Activated CD4-positive, alpha-beta T cell treated with anti-CD3 and anti-CD28 coated beads, Interleukin-2, Interleukin-6, amounts not matched to agents 100 ng/mL and 50 ng/mL, durations not matched to agents 16 hours and 8 hours (primary cell): ENCODE measurements at places on chromosomes 6 and 20.

DNA sequence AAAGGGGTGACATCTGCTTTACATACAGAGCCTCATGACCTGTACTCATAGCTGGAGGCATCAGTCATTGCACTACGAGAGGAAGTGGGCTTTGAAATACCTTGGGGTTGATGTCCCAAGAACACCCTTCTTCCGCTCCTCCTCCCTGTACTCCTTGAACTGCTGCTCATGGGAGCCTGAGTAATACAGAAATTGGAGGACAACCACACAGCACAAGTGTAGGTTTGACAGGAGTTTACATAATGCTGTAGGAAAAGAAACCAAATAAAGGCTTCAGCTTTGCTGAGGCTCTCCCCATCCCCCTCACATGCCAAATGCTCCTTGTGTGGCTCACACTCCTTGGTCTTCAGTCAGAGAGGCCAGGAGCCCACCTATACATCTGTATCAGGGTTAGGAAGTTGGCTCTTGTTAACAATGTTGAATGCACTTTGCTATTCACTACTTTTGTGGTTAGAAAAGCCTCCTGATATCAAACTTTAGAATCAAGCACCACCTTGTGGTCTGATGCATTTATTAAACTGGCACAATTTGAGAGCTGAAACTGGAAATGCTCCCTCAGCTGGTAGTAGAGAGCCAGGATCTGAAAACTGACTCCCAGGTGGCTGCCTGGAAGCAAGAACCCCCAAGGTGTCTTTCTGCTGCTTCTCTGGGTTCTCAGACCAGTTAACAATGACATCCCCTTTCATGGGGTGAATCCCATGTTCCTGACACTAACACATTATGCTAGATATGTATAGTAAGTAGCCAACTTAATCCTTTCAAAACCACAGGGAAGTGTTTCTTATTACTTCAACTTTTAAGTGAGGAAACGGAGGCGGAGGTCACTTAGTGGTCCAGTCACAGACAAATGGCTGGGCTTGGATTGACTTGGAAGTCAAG lies 56.2 kb upstream of the EDN1 start:
- DNase-seq, result peak; percentile 85

- DNase-seq, result no peak
Observed at GRCh38 chr20:33441142-33441955, 2.2 kb downstream of the SNTA1 start.

GRCh38 chr6:18585032-18585573 lies 198.0 kb downstream of the RNF144B start:
- no peak for DNase-seq

GRCh38 chr6:170291271-170292110 lies 613 bp upstream of the DLL1 start:
- DNase-seq, result no peak

- DNase-seq, result no peak
Observed at GRCh38 chr6:32058511-32058963, 20.3 kb downstream of the CYP21A2 start.

DNA sequence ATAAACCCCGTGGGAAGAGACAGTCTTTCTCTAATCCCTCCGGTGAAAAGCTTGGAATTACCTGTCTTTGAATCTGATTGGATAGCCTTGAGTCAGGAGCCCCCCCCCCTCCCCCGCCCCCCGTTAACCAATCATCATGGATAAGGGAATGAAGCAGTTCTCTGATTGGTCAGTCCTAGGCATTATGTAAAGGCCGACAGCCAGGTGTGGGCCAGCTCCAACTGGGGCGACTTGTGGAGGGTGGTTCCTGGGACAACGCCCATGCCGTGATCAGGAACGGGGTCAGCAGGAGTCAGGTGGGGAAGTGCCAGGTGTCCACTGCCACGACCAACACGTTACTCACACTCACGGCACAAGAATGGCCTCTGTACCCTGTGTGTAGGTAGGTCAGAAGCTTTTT lies 406.8 kb upstream of the SULF2 start:
- no peak for DNase-seq

- DNase-seq, result no peak
Observed at GRCh38 chr6:169252505-169253189, 999 bp downstream of the THBS2 start.

DNA sequence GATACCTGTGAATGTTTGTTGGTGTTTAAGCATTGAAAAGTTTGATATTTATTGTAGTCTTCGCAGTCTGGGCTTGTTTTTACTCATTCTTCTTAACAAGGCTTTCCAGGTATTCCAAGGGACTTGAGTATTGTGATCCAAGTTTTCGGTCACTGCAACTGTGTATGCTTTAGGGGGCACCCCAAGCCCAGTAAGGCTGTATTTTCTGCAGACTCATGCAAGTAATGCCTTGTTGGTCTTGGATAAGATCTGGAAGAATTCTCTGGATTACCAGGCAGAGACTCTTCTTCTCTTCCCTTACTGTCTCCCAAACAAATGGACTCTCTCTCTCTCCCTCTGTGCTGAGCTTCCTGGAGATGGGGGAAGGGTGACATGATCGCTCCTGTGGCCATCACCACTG lies 82.1 kb downstream of the RFPL4B start:
- no peak for DNase-seq

DNA sequence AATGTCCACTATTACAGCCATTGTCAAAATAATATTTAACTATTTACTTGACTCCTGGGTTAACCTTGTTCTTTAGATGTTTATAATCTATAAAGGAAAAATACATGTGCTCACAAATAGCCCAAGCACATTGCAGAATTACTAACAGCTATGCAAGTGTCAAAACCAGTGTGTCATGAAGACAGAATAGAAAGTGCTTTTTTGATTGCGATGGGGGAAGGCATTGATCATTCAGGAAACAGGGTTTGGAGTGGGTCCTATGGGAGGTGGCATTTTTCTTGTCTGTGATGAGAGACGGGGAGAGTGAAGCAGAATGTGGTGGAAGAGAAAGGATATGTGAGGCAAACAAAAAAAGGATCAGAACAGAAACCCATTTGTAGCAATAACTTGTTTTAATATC lies 1.0 kb upstream of the AGPAT4 start:
- no peak for DNase-seq

- DNase-seq, result peak; percentile 3
Observed at GRCh38 chr6:140105857-140106256, 731.4 kb upstream of the CITED2 start.

GRCh38 chr6:113654396-113654795 lies 202.7 kb upstream of the MARCKS start:
- no peak for DNase-seq

- DNase-seq, result no peak
Observed at GRCh38 chr6:167497428-167498056, 172.7 kb downstream of the TTLL2 start.

DNA sequence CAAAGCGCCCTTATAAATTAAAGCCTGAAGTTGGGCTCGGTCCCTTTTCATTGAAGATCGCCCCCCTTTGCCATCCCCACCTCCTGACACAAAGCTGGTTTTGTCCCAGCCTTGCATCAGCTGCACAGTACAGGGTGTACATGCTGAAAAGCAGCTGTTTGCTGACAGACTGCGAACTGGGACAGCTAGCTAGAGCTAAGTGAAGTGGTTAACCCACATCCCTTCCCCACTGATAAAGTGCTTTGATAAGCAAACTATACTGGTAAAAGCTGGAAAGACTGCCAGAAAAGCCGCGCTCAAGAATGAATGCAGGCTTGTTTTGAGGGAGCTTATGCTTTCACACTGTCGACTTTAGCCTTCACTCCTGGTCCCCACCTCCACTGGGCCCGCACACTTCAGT lies 207.3 kb downstream of the GMDS start:
- DNase-seq, result peak; percentile 53

- DNase-seq, result no peak
Observed at GRCh38 chr20:60584221-60584620, 626.0 kb downstream of the CDH26 start.

GRCh38 chr6:20400456-20401204 lies 1.0 kb upstream of the E2F3 start:
- DNase-seq, result peak; percentile 43

DNA sequence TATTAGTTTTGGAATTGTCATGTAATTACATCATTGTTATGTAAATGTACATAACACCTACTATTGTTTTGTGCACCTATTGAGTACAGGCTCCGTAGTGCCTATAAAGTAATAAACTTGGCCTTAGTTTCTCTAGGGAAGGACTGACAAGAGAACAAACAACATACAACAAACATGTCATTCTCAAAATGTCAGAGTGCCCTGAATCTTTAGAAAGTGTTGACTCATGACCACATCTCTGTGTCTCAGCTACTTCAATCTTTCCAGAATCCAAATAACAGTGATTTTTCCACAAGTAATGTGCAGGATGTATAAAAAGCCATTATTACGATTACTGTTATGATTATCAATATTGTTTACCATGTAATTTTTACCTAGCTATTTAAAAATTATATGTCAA lies 17.2 kb downstream of the LAMP5 start:
- DNase-seq, result no peak

- DNase-seq, result peak; percentile 86
Observed at GRCh38 chr6:26554697-26555504, 16.7 kb downstream of the HMGN4 start.

GRCh38 chr20:63758152-63758551 lies 18.6 kb downstream of the SLC2A4RG start:
- no peak for DNase-seq

DNA sequence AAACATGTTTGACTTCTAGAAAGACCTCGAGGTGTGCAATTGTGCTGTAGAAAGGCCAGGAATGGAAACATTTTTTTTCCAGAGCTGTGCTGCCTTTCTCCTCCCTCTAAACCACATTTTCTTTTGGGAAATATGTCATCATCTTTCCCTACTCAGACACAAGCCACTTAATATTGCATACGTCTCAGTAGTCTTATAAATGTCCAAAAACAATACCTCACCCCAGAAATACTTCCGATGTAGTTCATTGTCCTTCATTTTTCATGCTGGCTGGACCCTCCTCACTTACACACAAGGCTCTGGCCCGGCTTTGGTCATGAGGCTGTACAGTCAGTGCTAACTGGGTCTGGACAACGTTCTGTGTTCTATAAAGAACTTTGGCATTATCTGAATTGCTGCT lies 126.4 kb downstream of the SCML4 start:
- no peak for DNase-seq

DNA sequence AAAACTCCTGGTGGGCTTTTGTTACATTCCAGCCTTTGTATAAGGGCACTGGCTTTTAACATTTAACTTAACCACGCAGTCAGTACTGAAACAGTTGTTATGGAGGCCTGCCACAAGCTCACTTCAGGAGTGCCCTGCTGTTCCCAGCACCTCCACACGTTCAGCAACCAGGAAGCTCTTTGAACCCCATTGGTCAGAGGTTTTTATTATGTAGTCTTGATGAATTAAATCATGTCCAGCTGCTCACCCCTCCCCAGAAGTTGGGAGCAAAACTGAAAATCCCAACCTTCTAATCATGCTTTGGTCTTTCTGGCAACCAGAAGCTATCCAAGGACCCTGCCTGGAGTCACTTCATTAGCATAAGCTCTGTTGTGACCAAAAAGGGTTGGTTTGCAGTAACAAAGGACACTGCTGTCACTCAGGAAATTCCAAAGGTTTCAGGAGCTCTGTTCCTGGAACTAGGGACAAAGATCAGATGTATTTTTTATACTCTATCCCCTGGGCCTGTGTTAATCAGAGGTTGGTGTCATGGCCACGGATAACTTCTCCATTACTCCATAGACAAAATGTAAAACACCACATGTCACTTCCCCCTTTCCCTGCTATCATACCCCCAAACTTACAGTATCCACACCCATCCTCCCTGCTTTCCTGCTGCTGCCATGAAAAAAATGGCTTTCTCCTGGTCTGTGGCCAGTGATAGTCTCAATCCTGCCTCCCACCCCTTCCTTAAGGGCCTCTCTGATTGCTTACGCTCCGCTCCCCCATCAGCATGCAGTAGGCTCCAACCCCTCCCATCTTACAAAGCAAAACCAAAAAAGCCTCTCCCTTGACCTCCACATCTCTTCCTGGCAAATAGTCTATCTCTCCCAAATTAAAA lies 3.1 kb downstream of the ARMC12 start:
- no peak for DNase-seq

GRCh38 chr20:36645998-36646397 lies at the start of gene SLA2:
SLA2 (minus strand) TSS chr20:36646196; CDS start chr20:36641335, 4,861 bp downstream.
- DNase-seq, result peak; percentile 81

GRCh38 chr20:62430866-62431447 lies 3.6 kb upstream of the RBBP8NL start:
- DNase-seq, result no peak

- DNase-seq, result no peak
Observed at GRCh38 chr6:168789699-168790098, 348.7 kb downstream of the SMOC2 start.

DNA sequence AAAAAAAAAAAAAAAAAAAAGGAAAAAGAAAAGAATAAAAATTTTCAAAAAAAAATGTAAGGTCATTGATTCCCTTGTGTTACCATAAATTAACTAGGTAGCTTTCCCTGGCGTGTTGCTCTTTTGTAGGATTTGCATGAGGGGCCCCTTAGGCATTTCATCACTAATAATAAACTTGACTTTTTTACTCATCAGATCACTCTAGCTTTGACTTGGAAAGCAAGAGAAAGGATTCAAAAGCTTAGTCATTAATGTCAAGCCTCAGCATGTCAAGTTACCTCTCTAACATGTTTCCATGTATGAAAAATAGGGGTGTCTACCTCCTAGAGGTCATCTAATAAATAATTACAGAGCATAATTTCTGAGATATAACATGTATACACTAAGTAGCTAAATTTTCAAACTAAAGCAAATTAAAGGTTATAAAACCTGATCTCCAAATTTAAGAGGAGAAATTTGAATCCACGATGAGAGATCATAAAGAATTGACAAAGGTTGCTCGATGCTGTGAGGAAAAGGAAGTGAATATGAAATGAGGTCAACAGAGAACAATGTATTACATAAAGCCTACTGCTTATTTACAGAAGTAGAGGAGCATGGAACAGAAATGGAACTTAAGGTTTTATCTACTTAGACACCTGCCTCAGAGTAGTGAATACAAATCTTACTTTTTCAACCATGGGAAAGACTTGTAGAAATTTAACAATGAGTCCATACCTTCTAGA lies 86.8 kb downstream of the ARHGAP18 start:
- DNase-seq, result no peak

DNA sequence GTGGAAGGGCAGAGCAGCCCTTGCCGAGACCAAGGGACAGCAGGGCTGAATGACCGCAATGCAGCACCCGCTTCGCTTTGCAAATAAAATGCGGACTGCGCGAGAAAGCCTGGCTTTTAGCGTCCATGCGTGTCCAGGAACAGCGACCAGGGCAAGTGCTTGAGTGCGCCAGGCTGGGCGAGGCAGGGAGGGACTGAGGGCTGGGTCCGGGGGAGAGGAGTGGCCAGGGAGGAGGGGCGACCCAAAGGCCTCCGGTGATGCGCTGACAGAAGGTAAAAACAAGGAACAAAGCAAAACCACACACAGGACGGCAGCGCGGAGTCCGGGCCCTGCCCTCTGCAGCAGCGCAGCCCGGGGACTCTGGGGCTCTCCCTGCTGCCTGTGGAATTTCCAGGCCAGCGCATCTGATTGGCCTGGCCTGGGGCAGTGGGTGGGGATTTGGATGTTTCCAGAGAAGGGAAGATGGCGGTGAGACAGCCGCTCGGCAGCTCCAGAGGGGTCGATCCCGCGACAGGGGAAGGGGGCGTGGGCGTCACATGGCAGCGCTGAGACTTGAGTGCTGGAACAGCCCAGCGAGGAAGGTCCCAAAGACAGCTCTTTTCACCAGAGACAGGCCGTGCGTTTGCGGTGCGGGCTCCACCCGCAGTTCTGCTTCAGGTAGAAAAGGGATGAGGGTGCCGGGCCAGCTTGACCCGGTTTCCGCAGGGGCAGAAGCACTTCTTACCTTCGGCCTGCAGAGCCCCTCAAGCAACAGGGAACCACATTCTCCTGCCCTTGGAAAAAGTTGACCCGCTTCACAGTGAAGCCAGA lies 51.8 kb downstream of the SSR1 start:
- peak; percentile 53 for DNase-seq
